LHCN-M2 (cell line): ENCODE measurements at places on chromosomes 7 and 10. TPM values are rescaled to one million over a fixed set of nuclear protein-coding genes. Genes with fewer than 3 reads are reported as not detected.

- DNase-seq, result no peak
Observed at GRCh38 chr10:61612009-61612408, 50.7 kb upstream of the CABCOCO1 start.

- DNase-seq, result no peak
Observed at GRCh38 chr10:124184208-124184830, 90.9 kb upstream of the CHST15 start.

The LIPK gene
- 0.17 TPM in 1 of 2 replicates, not detected in the other for total RNA-seq

DNA sequence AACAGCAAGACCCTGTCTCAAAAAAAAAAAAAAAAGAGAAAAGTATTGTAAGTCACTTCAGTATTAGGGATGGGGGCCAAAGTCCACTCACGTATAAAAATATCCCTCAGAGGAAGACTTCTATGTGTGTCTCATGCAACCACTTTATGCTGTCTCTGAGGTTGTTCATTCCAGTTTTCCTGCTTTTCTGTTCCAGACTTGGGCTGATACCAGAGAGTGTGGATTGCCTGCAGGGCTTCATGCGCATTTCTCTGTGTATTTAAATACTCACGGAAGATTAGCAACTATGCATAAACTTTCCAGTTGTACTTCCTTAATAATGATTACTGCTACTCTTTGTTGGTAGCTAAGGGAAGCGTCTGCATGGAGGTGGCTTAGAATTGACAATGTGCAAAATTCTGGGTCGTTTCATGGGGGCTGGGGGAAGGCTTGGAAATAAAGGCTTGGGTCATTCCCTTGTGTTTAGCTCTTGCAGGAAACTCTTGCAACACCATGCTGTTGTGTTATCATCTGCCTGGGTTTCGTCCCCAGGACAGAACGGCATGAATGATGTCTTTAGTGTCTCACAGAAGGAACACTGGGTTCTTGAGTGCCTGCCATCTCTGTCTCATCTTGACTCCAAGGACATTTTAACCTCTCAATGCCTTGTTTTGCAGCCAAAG lies 54.1 kb downstream of the KIAA1217 start:
- no peak for DNase-seq

DNA sequence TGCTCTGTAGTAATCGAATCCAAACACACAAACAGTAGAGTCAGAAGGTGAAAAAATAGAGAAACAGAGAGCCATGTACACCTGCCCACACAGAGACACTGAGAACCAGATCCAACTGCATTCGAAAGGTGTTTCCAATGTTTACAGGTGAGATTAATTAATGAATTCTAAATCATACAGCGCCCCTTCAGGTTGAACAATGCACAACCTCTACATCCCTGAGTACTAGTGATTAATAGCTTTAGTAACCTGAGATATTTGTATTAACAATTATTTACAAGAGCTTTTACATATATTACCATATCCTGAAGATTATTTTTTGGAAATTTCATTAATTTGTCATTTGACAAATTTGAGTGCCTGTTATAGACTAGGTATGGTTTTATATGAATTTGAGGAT lies 7.6 kb upstream of the MRC1 start:
- no peak for DNase-seq

DNA sequence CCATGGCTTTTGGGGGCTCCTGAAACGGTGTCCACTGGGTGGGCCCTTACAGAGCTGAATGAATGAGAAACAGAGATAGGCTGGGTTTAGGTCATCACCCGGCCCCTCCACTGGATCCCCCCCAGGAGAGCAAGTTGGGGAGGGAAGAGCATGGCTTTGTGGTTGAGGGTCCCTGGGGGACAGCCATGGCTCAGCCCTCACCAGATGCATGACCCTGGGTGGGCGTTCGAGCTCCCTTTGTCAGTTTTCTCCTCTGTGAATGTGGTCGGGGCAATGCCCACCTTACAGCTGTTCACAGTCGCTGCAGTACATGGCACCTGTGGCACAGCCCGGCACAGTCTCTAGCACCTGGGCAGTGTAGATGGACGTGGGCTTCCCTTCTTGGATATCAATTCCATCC lies 40.6 kb upstream of the CXCL12 start:
- no peak for DNase-seq

The POLL gene
- 9.4 and 10.2 TPM in 2 replicates for total RNA-seq

- DNase-seq, result no peak
Observed at GRCh38 chr7:150435390-150436073, 14.9 kb upstream of the GIMAP8 start.

GRCh38 chr10:23445591-23445990 lies 6.7 kb downstream of the OTUD1 start:
- DNase-seq, result no peak

GRCh38 chr7:25944777-25945515 lies 207.1 kb upstream of the NFE2L3 start:
- DNase-seq, result no peak

DNA sequence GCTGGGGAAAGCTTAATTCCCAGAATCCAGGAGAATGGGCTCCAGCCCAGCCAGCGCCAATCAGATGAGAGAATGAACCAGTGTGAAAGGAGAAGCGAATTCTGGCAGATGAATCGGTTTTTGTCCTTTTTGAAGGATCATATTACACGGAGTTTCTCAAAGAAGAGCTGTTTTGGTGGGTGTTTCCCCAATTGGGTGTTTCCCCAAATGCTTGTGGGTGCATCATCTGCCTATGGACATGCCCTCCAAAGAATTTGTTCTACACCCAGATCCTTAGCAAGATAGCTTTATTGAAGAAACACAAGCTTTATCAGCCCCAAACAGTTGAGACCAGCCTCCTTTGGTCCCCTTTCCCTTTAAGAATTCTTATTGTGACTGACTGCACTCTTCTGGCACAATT lies 186.5 kb upstream of the GPR26 start:
- DNase-seq, result no peak

The AGAP3 gene
- 52.8 and 53.4 TPM in 2 replicates for total RNA-seq

The PNLIPRP1 gene
- total RNA-seq, result not detected in 2 replicates

DNA sequence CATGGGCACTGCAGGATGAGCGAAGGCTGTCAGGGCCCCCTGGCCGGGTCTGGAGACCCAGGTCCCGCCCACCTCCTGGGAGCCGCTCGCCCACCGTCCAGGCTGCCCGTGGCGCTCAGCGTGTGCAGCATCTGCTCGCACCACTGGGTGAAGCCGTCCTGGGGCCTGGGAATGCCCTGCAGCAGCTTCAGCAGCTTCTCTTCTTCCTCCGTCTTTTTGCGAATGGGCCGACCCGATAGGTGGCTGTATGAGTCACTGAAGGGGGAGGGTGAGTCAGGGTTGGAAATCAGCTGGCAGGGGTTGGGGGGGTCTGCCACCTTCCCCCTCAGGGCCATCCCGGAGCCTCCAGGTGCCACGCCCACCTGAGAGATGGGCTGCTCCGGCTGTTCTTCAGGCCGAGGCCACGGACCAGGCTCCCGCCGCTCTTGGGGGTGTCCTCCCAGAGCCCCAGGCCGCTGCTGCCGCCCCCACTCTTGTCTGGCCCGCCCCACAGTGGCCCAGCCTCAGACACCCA lies 8.7 kb downstream of the GNB2 start:
- peak; percentile 35 for DNase-seq

GRCh38 chr10:94307046-94307615 lies 55.6 kb downstream of the NOC3L start:
- DNase-seq, result no peak
